ENCODE measurements at places on chromosomes 6 and 20.

- DNase-seq = no peak
Observed at GRCh38 chr6:12279322-12280091, 10.7 kb upstream of the EDN1 start.

- no peak for DNase-seq
Observed at GRCh38 chr20:63381781-63382431, 20.8 kb upstream of the CHRNA4 start.

DNA sequence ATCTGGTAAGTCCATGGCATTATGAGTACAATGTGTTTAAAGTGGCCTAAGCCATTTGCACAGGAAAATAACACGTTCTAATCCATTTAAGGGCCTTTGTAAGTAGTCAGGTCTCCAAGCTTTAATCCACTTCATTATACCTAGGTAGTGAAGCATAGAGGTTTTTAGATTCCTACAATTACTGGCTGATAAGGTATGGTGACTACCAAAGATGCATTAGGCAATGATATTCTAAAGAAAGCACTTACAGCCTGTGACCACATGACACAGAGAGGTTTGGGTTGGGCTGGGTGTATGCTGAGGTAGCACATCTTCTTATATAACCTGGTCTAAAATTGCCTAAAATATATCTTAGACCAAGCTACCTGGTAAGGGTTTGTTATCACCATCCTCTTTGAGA is 504.4 kb downstream of the TFAP2B start:
- DNase-seq = no peak

DNA sequence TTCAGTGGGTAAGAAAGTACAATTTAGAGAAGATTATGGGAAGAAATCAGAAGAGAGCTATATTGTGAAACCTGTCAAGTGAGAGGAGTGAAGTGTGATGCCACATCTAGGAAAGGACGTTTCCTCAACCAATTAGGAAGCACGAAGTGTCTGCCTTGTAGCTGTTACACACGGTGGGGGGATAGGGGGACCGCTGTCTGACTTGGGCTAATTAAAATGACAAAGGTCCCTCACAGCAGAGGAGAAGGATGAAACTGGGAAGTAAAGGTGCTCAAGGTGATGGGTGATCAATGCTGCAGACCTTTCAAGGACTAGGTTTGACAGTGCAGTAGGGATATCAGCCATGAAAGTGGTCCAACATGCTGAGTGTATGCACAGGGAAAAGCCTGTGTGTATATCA is 181.1 kb upstream of the PRSS16 start:
- DNase-seq = no peak

DNA sequence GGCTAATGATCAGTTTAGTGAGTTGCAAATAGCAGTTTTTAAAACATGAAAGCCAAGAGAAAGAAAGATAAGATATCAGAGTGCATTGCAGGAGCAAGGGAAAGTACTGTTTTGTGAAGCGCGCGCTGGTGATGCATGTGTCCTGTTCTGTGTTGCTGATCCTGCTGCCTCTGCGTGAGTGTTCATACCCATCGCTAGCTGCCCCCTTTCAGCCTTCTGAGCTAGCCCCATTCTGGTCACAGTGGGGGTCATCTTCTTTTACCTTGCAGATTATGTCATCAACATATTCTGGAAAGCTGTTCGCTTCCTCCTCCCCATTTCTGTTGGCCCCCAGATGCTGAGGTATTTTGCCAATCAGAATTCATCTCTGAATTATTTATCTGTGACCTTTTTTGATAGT is 1.9 kb downstream of the MRAP2 start:
- DNase-seq = no peak

- DNase-seq = peak; percentile 61
Observed at GRCh38 chr6:37051138-37052026, 45.9 kb downstream of the FGD2 start.

GRCh38 chr20:43915211-43916072 is 790 bp downstream of the TOX2 start:
- DNase-seq = no peak

GRCh38 chr6:83867527-83868161 is 8.2 kb downstream of the CYB5R4 start:
- no peak for DNase-seq

- DNase-seq = peak; percentile 54
Observed at GRCh38 chr20:25508083-25508770, 77.1 kb downstream of the NINL start.

GRCh38 chr6:105178110-105178509 is 1.7 kb downstream of the POPDC3 start:
- no peak for DNase-seq

DNA sequence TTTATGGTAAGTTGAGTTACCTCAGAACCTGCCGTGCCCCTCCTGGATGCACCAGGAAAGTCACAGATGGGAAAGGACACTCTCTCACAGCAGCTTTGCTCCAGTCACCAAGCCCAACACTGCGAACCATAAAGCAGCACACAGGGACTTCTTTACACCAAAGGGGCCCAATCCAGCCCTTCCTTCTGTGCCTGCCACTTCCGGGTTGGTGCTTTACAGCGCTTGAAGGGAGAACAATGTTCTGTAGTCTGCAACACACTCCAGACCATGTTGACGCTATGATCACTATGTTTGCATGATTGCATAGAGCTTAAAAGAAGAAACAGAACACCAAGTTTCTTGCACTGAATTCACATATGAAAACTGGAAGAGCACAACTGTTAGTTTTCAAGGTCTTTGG is 57.1 kb downstream of the SERAC1 start:
- DNase-seq = no peak

- DNase-seq = no peak
Observed at GRCh38 chr6:36519352-36519751, 27.9 kb downstream of the STK38 start.

- DNase-seq = peak; percentile 82
Observed at GRCh38 chr20:10761232-10761631, 87.4 kb upstream of the JAG1 start.

DNA sequence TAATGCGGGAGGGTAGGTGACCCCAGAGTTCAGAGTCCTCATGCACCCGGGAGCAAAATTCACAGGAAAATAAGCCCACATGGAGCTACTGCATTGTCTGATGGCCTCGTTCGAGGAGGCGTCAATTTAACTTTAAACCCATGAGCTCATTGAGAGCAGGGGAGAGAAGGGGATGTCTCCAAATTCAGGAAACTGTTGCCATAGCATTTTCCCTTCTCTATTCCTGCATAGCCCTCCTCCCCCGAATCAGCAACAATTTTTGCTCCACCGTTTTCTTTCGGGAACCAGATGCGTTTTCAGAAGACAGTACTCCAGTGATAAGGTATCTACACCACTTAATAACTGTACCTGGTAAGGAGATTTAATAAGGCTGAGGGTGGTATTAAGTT is 324 bp upstream of the LAMP5 start:
- no peak for DNase-seq

DNA sequence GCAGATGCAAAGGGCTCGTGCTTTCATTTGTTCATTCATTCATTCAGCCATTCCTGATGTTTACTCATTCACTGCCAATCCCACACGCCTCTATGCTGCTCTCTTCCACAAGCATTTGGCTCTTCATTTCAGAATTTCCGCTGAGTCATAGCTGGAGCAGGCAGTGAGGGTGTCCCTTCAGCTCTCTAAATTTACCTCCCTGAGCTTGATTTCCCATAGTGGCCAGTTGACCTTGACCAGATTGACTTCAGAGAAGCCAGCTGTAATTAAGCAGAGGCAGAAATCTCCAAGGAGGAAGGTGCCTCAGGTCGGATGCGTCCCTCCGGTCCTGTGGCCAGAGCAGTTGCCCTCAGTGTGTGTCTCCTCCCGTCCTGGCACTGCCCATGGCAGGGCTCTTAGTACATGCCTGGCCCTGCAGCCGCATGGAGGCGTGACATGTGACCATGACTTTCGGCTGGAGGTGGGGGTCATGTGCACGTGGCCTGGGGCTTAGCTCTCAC is 267.2 kb upstream of the ECI2 start:
- DNase-seq = peak; percentile 38

DNA sequence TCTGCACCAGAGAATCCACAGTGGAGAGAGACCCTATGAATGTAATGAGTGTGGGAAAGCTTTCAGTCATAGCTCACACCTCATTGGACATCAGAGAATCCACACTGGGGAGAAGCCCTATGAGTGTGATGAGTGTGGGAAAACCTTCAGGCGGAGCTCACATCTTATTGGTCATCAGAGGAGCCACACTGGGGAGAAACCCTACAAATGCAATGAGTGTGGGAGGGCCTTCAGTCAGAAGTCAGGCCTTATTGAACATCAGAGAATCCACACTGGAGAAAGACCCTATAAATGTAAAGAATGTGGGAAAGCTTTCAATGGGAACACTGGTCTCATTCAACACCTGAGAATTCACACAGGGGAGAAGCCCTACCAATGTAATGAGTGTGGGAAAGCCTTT is 11.9 kb downstream of the ZKSCAN8 start:
- DNase-seq = no peak

DNA sequence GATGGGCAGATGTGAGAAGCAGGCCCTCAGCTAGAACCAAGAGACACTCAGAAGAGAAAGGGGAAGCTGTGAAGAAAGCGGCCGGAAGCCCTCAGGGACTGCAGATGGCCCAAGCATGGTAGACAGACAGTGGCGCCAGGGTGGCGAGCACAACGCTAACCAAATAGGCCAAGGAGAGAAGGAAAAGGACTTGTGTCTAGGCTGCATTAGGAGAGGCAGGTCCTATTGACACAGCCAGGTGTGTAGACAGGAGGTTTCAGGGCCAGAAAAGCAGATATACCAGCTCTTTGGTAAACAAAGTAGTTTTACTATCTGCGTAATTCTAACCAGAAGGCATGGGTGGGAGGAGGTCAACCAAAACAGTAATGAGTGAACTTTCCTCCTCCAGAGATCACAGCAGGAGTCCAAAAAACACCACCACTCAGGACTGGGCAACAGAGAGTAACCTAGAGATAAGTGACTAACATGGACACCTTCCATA is 15.8 kb upstream of the MAP7 start:
- no peak for DNase-seq

GRCh38 chr6:143747347-143747842 is 69.6 kb downstream of the PHACTR2 start:
- DNase-seq = no peak

- DNase-seq = no peak
Observed at GRCh38 chr6:72739368-72739779, 117.5 kb downstream of the KCNQ5 start.

DNA sequence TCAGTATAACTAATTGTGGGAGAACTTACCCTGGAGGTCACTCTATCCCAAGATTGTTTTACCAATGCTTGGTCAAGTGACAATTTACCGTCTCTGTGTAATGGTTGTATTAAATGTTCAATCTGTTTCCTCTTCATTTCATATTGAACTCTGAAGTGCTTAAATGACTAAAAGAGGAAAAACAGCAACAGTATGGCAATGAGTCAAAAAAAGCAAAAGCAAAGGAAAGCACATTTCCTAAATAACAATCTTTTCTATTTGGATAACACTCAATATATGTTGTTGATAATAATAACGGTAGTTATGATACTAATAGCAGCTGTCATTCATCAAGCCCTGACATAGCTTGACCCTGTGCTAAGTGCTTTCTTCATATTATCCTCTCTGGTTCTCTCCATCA is 152.4 kb downstream of the SYNE1 start:
- no peak for DNase-seq

GRCh38 chr6:114049367-114049966 is 78.5 kb upstream of the HDAC2 start:
- no peak for DNase-seq

GRCh38 chr6:48541649-48542048 is 430.7 kb upstream of the PTCHD4 start:
- DNase-seq = no peak

GRCh38 chr6:144415835-144416237 is 130.7 kb downstream of the UTRN start:
- no peak for DNase-seq

DNA sequence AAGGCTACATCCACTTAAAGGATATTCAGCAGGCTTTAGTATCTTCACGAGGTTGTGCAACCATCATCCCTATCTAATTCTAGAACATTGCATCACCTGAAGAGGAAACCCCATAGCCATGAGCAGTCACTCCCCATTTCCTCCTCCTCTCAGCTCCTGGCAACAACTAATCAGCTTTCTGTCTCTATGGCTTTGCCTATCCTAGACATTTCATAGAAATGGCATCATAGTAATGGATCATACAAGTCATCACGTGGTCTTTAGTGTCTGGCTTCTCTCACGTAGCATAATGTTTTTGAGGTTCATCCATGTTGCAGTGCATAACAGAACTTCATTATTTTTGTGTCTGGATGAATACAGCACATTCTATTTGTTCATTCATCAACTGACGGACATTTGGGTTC is 20.5 kb downstream of the SNAI1 start:
- DNase-seq = no peak

DNA sequence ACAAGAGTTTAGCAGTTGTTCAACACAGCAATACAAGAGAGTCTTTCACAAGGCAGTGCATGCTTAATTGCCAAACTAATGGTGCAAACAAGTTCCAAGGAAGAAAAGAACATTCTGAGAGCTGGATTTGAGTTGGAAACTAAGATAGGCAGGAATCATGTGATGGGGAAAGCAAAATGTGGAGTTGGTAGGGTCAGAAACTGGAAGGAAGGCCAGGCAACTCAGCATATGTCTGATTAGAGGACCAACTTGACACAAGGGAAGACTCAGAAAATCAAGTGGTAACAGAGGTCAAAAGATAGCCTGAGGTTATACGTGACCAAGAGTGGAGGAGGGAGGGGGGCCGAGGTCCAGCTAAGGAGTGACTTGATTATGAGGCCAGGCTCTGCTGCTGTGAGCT is 117.3 kb downstream of the SMLR1 start:
- no peak for DNase-seq

DNA sequence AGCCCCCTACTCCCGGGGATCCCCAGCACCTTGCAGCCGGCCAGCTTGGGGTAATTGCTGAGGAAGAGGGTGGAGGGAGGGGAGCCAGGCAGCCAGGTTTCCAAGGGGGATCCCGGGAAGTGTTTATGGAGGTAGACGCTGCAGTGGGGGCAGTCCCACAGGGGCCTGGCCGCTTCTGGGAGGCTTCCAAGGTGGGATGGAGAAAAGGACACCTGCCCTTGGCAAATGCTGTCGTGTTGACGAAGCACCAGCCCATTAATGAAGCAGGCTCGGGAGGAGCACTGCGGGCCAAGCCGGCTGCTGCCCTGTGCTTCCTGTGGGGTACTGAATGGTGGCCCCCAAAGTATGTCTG is 82.4 kb downstream of the TMEM242 start:
- no peak for DNase-seq

GRCh38 chr6:127446356-127446755 is 12.8 kb downstream of the KIAA0408 start:
- DNase-seq = no peak

- DNase-seq = no peak
Observed at GRCh38 chr20:39263076-39263475, 300.9 kb downstream of the DHX35 start.
